ENCODE measurements at places on chromosomes 13 and 19.

DNA sequence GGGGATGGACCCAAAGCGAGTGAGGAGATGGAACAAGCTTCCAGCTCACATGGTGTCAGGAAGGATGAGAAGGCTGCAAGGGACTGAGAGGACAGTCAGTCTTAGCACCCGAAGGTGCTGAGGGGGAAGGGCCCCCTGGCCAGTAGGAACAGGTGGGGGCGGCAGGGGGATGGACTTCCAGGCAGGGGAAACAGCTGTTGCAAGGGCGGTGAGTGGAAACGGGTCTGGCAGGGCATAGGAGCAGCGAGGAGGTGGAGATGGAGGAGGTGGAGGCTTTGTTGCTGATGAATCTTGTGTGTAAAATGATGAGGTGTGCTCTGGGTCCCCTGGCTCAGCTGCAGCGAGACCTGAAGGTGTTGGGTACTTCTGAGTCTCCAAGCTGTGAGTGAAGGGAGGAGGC is 1.2 kb downstream of the MAP1S start:
- no peak for DNase-seq

GRCh38 chr19:2016041-2016807 is 710 bp upstream of the BTBD2 start:
- DNase-seq: peak; percentile 73

- DNase-seq: no peak
Measured at GRCh38 chr13:102100234-102100633, 301.6 kb downstream of the FGF14 start.

GRCh38 chr13:66899955-66900354 is 330.2 kb downstream of the PCDH9 start:
- no peak for DNase-seq

GRCh38 chr19:55111238-55111831 is 6.1 kb downstream of the PPP1R12C start:
- DNase-seq: no peak

DNA sequence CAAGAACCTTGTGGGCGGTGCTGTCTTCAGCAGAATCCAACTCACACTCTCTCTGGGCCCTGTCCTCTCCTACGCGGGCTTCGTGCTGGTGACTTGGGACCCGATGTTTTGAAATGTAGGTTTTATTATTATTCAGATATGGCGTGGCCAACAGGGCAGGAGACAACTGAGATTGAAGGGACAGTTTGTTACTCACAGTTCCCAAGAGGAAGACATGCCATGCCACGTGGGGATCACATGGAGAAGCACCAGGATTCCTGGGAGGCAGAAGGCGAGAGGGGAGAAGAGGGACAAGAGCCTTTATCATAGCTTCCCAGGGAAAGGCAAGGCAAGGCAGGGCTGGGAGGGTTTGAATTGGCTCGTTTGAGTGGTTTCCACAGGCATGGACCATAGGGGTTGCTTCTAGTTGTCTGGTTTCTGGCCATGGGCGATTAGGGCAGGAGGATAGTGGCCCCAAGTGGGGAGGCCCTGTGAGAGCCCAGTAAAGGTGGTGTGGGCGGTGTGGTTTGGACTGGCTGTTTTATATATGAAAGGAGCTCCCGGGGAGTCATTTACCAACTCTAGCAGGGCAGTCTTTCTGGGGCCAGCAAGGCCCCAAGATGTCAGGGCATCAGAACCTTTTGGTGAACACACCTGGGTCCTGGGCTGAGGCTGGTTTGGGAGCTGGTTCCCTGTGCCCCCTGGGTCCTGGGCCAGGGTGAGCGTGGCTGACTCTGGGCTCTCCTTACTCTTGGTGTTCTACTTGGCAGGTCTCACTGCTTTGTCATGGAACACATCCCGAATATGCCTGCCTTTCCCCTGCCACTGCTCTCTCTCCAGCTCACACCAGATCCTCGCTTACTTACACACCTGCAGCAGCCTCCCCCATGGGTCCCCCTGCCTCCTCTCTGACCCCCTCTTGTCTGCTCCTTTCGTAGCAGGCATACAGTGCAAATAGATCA is 94.0 kb upstream of the ZNF536 start:
- DNase-seq: no peak

- no peak for DNase-seq
Measured at GRCh38 chr19:56994251-56995017, 125.4 kb upstream of the USP29 start.

GRCh38 chr19:33802001-33802400 is 5.3 kb downstream of the KCTD15 start:
- DNase-seq: no peak

- no peak for DNase-seq
Measured at GRCh38 chr19:42335374-42335936, 10.0 kb downstream of the MEGF8 start.

- DNase-seq: peak; percentile 33
Measured at GRCh38 chr19:29873024-29873800, 61.4 kb downstream of the CCNE1 start.

DNA sequence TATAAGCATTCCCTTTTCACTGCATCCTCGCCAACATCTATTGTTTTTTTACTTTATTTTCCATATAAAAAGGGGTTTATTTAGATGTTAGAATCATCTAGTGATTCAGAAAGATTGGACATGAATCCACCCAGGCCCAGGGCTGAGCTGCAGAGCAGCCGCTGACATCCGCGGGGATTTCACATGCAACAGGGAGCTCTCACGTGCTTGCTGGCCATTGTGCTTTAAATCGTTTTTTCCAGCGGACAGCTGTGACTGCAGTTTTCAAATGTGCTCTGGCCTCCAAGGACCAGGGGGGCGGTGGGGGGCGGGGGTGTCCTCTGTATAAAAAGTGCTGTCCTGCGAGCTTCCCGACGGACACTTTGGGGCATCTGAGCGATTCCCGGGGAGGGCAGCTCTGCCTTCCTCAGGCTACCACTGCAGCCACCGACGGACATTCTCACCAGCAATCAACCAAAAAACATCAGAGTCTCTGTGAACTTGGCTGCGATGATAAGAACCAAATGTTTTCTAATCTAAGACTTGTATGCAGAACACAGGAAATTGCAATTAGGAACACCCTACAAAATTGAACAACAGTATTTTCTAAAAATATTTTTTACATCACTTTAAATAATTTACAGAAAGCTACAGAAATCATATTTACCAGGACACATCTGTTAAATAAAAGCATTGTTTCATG is 12.6 kb downstream of the RB1 start:
- DNase-seq: no peak

- no peak for DNase-seq
Measured at GRCh38 chr13:59472134-59472533, 691.6 kb downstream of the DIAPH3 start.

DNA sequence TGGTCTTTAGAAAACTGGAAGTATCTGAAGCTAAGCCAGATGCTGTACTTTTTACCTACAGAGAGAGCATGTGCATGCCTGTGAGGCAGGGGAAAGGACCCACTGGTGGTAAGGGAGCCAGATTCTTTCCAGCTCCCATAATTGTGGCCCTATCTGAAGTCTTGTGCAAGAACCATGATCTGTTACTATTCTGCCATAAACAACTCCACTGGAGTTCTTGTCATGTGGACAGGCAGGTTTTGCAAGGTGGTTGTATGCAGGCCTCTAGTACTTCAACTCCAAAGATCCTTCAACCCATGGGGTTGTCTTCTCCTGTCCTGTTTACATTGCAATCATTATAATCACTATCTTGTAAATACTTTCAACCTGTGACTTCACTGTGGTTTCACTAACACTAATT is 14.1 kb downstream of the PROSER1 start:
- no peak for DNase-seq

DNA sequence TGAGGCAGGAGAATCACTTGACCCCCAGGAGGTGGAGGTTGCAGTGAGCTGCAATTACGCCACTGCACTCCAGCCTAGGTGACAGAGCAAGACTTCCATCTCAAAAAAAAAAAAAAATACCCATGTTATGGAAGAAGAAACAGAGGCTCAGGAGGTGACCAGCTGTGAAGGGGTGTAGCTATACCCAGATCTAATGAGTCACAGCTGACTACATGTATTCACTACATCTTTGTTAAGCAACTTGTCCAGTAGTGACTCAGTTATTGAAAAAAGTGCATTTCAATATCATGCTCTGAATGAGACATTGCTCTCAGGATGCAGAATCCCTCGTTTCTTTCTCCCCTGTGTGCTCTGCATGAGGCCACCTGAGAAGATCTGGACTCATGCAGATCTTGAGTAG is 16.1 kb upstream of the SPART start:
- no peak for DNase-seq

DNA sequence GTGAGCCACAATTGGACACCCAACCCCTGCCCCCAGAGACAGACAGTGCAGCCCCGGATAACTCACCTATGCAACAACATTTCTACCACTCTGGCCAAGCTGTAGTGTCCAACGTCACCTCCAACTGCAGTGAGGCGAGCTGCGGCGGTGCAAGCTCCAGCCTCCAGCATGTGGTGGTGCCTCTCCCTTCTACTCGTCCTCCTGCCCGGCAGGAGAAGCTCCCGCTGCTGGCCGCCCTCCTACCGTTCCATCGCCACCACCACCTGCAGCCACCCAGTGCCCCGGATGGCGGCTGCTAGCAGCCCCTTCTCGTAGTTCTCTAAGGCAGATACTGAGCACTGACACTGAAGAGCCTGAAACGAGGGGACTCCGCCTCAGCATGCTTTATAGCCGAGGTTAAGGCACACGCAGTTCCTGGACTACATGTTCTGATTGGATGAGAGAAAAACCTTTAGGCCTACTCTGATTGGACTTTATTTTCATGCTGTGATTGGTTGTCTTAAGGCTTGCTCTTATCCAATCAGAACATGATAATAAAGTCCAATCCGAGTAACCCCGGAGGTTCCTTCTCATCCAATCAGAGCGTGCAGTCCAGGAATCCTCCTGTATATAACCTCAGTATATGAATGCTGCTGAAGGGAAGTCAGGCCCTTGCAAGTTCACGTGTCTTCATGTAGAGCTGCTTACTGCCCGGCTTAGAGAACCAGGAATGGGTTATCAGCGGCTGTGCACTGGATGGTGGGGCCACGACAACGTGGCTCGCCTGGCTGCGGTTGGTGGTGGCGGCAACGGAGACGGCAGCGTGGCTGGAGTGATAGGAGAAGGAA is 63.5 kb downstream of the TUBA3C start:
- no peak for DNase-seq

DNA sequence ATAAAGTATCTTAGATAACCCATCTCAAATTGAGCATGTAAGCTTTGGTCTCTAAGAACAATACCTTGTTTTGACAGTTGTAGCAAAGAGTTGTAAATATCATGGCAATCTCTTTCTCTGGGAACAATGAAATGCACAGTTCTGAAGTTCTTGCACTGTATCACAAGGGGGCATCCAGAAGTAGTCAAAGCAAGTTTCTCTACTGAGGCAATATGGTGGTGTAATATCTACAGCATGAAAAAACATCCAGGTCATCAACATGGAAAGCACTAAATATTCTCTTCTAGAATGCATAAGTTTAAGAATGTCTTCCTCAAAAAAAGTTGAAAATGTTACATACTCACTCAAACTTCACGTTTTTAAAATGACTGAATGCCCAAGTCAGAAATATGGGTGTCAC is 19.6 kb downstream of the MTMR6 start:
- no peak for DNase-seq

DNA sequence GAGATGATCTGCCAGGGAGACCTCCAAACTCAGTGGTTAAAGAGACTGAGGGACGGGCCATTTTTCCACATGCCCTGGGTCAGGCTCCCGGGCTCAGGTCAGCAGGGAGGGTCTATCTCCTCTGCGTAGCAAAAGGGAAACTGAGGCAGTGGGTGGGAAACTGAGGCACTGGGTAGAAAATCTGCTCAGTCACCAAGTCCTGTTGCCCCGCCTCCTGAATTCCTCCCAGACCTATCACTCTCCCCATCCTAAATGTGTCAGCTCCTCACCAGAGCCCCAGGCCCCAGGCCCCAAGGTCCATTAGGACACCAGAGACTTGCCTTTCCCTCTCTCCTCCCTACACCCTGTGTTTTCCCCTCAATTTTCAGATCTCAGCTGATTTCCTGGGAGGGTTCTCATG is 2.4 kb downstream of the CD320 start:
- no peak for DNase-seq

DNA sequence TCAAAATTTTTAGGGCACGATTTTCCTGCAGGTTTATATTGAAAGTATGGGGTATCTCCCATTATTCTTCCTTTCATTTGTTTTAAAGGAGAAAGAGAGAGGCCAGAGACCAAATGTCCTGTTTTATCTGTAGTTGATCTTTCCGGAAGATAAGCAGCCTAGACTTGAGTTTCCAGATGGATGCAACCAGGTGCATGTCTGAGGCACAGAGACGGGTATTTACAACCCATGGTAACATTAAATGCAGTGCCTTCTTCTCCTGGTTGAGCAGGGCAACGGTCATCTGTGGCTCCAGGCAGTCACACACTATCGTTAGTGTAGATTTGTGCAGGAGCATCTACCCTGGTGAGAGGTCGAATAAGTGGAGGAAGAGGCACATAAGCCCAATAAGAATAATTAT is 1507.1 kb downstream of the UQCRFS1 start:
- no peak for DNase-seq

- no peak for DNase-seq
Measured at GRCh38 chr19:30089086-30089665, 147.1 kb downstream of the URI1 start.

GRCh38 chr19:3005345-3005744 is 23.7 kb downstream of the TLE2 start:
- DNase-seq: no peak

DNA sequence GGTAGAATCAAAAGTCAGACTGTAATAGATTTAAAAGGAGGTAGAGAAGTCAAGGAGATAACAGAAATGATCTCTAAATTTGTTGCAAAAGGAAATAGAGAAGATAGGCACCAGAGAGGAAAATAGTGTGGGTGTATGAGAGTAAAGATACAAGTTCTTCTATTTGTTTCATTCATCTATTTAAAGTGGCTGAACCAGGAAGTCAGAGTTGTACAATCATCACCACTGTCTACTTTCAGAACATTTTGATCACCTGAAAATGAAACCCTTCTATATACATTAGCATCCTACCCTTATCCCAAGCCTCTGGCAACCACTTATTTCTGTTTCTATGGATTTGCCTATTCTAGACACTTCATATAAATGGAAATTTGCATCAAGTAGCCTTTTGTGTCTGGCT is 36.7 kb downstream of the INTS6 start:
- DNase-seq: no peak
